ENCODE measurements at places on chromosomes 6 and 20.

DNA sequence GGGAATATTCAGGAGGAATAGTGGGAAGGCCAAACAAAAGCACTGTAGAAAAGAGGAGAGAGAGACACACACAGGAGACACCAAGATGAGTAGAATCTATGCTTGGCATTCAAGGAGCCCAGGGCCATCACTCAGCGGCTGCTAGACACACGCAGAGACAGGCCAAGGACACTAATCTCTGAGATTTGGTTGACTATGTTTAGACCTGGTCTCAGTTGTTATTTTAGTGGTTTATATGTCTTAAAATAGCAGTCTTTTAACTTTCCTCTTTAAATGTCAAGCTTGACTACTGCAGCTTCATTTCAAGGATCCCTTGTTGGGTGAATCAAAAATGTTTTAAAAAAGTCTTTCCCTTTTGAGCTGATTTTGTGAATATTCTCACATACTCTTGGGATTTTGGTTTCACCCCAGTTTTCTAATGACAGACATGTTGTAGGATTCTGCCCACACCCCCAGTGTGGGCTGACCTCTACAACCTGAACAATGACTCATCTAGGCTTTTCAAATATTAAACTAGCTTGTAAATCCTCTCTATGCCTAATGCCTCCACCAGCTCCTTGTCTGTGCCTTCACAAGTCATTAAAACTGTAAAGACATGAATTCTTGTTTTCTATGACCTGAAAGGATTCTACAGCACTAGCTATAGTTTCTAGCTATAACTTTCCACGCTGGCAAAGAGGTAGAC lies 142.7 kb upstream of the EXOC2 start:
- H3K36me3 ChIP-seq, result no peaks in the 10 kb centered on the region
- H3K27ac ChIP-seq, result no peak overlapping the region
- DNase-seq, result no peak
- H3K4me1 ChIP-seq, result no peaks in the 10 kb centered on the region
- no peak overlapping the region for H3K4me3 ChIP-seq

DNA sequence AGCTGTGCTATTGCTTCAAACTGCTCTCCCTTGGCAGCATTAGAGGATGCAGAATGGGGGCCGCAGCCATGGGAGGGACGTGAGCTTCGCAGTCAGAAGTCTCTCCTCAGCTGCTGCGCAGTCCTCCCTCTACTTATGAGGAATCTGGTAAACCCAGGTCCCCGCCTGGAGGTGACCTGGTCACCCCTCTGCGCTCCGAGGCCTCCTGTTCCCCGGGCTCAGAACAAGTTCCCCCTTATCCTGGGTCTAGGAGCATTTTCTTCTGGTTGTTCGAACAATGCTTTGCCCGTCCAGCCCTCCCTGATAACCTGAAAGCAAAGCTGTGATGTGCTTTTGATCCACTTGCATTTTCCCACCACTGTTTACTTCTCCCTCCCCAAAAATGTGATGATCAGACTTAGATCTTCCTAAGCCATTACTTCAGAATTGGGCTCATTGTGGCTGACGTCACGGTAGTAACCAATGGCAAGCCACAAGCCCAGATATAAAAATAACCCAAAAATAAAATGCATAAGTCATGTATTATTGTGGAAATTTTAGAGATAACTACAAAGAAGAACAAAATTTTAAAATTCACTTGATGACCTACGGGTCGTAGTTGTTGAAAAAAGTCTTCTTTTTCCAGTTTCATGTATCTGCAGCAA lies 80.7 kb downstream of the SERAC1 start:
- H3K4me3 ChIP-seq, result no peak overlapping the region
- no peak for DNase-seq

- peak overlapping the region; percentile 10 for H3K27ac ChIP-seq
- peak; percentile 93 for DNase-seq
These were observed 105.0 kb downstream of the OLIG3 start for GRCh38 chr6:137389150-137389704.

DNA sequence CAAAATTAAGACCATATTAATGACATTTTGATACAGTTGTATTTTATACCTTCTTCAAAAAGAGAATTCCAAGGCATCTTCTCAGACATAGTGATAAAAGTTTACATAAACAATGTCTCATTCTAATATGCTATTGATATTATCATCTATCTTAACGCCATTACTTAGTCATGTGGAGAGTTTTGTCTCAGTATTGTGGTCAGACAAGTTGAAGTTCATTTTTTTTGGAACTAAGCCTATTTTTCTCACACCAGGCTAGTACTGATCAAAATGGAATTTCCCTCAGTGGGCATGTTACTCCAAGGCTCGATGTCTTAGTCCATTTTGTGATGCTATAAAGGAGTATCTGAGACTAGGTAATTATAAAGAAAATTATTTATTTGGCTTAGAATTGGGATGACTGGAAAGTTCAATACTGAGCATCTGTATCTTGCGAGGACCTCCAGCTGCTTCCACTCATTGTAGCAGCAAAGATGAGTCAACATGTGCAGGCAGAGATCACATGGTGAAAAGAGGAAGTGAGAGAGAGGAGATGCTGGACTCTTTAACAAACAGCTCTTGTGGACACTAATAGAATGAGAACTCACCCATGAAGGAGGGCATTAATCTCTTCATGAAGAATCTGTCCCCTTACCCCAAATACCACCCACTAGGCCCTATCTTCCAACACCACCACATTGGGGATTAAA lies 825.5 kb upstream of the MANEA start:
- DNase-seq, result no peak
- H3K36me3 ChIP-seq, result no peaks in the 10 kb centered on the region
- H3K27me3 ChIP-seq, result no peaks in the 10 kb centered on the region
- H3K4me3 ChIP-seq, result no peak overlapping the region
- H3K4me1 ChIP-seq, result no peaks in the 10 kb centered on the region
- no peak overlapping the region for H3K27ac ChIP-seq

- peak overlapping the region; percentile 56 for H3K27ac ChIP-seq
- peak overlapping the region; percentile 67 for H3K4me3 ChIP-seq
- H3K4me1 ChIP-seq, result peaks cover 70% of the 10 kb centered on the region
- DNase-seq, result peak; percentile 36
- H3K27me3 ChIP-seq, result no peaks in the 10 kb centered on the region
These were observed 21.2 kb downstream of the THEMIS start for GRCh38 chr6:127879685-127880084.

- no peak overlapping the region for H3K27ac ChIP-seq
- peak overlapping the region; percentile 33 for H3K4me3 ChIP-seq
- peaks cover 21% of the 10 kb centered on the region for H3K4me1 ChIP-seq
These were observed 63.0 kb downstream of the GPX5 start for GRCh38 chr6:28588666-28589065.

All from activated naive CD4-positive, alpha-beta T cell treated with anti-CD3 and anti-CD28 coated beads for 36 hours (primary cell).